ENCODE measurements at places on chromosomes 6 and 20.

DNA sequence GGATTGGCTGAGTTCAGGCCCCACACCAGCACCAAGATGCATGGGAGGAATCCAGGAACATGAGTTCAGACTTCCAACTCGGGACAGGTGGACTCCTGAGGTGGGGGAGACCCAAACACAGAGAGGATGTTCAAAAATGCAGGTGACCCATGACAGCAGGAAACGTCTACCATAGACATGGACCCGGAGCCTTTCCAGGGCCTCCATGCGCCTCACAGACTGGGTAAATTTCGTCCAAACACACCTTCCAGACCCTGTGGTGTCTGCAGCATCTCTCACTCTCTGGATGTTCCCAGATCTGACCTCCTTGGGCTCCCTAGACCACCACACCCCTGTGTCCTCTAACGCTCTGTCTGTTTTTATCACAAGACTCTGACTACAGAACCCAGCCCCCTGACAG, 87.7 kb downstream of the PXDC1 start:
- DNase-seq: no peak

- DNase-seq: no peak
Measured at GRCh38 chr6:168713839-168714238, 272.9 kb downstream of the SMOC2 start.

GRCh38 chr6:19906171-19906570, 69.0 kb downstream of the ID4 start:
- DNase-seq: no peak

DNA sequence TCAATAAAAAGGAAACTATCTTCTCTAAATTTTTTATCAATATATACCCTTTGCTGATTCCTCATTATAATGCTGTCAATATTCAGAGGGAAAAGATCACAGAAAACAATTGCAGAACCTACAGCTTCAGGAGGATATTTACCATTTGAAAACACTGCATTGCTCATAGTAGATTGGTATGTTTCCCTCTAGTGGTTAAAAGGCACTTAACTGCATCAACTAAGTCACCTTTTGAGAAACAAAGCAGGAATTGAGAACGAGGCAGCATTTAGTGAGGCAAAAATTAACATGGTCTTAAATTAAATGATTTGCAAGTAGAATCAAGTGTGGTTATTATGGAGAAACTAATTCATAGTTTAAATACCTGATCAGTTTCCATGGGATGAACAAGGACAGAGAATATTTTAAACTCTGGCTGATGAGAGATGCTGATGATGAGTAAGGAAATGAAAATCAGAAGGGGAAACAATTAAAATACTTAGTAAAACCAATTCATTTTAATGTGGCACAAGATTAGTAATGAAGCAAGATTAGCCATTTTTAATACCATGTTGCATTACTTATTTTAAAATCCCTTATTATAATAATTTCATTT, 642.1 kb downstream of the EPHA7 start:
- DNase-seq: no peak

DNA sequence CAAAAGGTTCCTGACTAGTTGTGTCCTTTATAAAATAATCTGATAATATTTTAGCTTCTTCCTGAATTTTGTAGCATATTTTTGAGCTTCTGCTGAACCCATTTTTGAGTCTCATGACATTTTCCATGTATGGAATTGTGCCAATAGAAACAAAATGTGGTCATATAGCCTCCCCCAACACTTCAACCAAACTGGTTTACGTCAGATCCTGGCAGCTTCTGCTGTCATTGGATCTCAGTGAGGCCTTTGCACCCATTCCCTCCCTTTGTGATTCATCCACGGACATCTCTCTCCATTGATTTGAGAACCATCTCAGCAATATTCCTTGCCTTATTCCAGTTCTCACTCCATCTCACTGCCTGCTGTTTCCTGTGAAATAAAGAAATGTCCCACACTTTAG, 166.0 kb upstream of the PROKR2 start:
- DNase-seq: no peak

GRCh38 chr6:139852488-139853140, 478.2 kb upstream of the CITED2 start:
- DNase-seq: no peak

DNA sequence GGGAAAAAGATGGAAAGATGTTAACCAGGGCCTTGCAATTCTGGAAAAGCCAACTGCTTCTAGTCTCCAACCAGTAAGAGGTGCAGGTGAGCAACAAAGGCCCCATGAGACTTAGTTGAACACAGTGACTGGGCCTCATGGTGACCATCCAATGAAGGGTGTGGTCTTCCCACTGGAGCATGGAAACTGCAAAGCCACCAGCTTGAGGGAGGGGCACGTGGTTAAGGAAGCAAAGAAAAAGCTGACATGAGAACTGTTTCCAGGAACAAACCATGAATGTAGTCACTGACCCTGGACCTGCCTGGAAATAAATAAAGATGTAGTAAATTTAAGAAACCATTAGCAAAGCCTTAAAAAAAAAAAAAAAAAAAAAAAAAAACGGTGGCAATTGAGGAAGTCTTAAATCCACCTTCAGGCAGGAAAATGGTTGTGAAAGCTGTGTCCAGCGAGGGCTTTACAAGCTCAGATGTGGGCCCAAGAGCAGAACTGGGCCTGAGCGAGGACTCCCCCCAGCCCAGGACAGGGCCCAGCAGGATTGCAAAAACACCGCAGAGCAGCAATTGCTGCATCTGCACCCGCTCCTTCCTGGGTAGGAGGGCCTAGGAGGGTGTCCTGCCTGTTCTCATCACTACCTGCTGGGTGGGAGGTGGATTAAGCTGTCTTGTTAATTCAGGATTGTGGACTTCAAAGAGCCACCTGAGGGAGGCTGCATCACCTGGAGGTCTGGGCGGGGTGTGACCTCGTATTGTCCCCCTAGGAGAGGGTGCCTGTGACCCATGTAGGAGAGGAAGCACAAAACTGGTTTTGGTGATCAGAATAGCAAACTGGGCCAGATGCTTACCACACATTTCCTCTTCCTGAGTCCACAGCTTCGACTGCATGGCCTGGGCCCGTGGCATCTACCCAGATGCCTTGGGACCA, 10.3 kb downstream of the GFRA4 start:
- DNase-seq: no peak

- DNase-seq: no peak
Measured at GRCh38 chr6:315226-315625, 22.9 kb downstream of the DUSP22 start.

GRCh38 chr20:41003143-41003935, 25.3 kb upstream of the TOP1 start:
- no peak for DNase-seq

DNA sequence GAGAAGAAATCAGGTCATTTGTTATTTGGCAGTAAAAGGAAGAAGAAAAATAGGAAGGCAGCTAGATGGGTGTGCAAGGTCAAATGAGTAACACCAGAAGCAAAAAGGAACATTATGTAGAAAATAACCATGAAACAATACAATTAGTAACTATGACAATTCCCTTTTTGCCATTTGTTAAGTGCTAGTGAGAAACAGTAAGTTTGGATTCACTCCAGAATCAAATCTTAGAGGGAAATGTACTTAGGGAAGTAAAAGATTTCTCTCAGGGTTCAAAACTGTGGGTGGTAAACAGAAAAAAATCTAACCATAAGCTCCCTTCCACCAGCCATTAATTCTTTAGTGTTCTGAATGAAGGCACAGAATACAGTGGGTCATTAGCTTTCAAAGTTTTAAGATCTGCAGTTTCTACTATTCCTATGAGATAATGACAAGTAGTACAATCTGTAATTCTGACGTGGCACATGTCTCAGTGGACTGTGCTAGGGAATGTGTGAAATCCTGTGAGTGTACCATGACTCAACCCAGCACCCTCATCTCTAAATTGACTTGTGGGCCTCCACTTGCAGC, 17.1 kb downstream of the REPS1 start:
- no peak for DNase-seq

GRCh38 chr20:41273445-41273844, 44.1 kb downstream of the ZHX3 start:
- no peak for DNase-seq

DNA sequence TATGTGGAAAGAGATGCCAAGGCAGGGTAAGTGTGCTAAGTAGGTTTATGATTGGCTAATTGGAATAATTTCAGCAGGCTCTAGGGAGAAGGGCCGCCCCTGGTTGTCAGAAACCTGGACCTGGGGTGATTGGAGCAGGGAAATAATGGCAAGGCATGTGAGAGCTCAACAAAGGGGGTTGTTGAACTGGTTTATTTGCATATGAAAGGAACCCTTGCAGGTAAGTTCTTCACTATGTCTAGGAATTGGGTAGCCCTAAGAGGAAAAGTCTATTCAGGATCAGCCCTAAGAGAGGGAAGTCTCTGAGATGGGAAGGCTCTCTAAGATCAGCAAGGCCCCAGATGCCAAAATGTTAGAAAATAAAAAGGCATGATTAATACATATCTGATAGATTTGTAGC, 175.4 kb upstream of the PRND start:
- DNase-seq: no peak

DNA sequence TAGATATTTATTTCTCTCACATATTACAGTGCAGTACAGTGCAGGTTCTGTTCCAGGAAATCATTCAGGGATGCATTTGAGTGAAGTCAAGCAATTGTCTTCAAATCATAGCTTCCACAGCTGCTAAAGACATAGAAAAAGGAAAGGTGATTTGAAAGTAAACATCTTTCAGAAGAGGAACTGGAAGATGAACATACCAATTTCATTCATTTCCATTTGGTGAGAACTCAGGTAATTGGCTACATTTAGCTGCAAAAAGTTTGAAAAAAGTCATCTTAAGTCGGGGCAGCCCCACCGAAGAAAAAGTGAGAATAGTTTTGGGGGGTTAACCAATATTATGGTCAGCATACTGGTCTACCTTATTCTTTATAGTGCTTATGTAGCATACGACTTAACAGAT, 61.4 kb upstream of the IL20RA start:
- no peak for DNase-seq
